CD8-positive, alpha-beta T cell (primary cell): ENCODE measurements at places on chromosomes 12 and 14.

DNA sequence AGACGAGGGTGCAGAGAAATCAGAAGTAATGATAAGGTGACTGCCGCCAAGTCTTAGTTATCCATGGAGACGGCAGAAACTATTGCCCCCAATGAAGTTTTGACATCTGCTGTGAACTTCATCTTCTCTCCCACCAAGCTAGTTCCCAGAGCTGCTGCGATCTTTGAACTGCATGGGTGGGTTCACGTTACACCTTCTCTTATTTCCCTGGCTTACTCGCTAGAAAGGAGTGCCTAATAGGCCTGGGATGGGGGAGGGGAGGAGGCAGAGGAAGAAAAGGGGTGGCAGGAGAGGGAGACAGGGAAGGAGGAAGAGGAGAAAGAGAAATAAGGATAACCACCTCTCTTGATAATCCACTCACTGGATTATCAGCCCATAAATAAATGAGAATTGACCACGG lies 157.1 kb downstream of the NTF3 start:
- DNase-seq, result no peak

GRCh38 chr12:68303850-68304249 lies 28.3 kb downstream of the MDM1 start:
- DNase-seq, result no peak

DNA sequence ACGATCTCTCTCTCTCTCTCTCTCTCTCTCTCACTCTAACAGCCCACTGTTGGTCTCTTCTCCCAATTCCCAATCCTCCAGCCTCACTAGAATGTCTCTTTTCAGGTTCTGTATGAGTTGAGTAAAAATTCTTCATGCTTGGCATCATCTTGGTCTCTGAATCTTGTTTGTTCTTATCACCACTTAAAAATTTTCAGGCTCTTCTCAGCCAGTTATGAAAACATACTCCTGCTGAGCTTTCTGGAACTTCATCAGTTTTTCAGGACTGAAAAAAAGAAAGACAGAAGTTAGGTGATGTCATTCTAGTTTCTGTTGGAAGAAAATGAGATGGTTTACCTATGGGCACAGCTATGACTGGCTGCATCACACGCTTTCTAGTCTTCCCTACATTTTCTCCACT lies 11.5 kb upstream of the IL22 start:
- DNase-seq, result no peak

DNA sequence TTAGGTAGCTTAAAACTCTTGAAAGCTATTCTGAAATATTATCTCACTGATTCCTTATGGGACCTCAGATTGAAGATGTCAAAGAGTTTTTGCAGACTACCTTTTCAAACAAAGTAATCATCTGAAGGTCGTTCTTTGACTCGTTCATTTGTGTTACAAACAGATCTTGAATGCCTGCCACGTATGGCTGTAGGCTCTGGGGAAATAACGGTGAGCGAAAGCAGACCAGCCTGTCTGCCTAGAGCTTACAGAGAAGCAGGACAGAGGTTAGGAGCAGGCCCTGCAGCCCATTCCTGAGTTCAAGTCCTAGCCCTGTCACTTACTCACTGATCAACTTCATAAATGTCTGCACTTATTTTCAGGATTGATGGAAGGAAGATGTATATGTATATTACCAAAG lies 83.6 kb downstream of the FLRT2 start:
- no peak for DNase-seq

- DNase-seq, result no peak
Measured at GRCh38 chr12:28536088-28536487, 345.8 kb downstream of the CCDC91 start.

DNA sequence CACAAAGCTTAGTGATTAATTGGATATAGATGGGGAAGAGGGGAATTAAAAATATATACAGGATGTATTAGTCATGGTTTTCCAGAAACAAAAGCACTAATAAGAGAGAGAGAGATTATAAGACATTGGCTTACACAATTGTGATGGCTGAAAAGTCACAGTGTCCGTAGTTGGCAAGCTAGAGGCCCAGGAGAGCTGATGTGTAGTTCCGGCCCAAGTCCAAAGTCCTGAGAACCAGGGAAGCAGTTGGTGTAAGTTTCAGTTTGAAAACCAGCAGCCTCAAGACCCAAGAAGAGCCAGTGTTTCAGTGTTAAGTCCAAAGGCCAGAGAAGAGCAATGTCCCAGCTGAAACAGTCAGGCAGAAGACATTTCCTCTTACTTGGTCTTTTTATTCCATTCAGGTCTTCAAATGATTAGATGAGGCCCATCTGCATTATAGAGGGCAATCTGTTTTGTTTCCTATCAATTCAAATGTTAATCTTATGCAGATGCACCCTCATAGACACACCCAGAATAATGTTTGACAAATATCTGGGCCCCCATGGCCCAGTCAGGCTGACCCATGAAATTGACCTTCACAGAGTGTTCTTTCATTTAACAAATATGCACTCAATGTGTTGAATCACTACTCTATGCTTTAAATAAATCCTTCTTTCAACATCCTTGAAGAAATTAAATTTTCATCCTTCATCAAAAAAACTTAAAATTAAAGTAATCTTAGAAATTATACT lies 67.2 kb upstream of the DIO2 start:
- DNase-seq, result no peak

GRCh38 chr14:72560331-72560730 lies 333.6 kb downstream of the DPF3 start:
- DNase-seq, result no peak

DNA sequence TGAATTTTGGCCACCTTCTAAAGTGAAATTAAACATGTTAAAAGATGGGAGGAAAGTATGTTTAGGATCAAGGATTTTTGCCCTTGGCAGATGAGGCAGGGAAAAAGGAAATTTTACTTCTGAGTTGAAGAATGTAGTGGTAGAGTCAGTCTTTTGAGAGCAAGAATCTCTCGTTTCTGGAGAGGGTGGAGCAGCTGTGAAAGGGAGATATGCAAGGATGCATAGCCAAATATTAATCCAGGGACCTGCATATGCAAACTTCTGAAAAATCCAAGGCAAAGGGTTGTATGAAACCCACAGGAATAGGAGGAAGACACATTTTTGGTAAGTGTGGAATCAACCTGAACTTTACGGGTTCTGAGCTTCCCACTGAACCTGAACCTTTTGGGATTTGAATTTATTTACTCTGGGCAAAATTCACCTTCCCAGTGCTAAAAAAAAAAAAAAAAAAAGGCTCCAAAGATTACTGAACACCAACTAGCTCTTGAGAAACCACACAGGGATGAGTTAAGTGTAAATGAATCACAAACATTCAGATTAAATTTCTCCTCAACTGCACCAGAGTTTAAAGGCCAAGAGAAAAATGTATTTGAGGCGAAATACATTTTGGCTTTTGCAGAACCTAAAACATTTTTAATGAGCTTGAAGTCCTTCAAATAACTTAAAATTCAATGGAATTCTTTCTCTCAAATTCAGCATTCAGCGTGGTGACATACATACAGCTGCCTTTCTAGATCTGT lies 187.1 kb upstream of the CDKN3 start:
- no peak for DNase-seq

DNA sequence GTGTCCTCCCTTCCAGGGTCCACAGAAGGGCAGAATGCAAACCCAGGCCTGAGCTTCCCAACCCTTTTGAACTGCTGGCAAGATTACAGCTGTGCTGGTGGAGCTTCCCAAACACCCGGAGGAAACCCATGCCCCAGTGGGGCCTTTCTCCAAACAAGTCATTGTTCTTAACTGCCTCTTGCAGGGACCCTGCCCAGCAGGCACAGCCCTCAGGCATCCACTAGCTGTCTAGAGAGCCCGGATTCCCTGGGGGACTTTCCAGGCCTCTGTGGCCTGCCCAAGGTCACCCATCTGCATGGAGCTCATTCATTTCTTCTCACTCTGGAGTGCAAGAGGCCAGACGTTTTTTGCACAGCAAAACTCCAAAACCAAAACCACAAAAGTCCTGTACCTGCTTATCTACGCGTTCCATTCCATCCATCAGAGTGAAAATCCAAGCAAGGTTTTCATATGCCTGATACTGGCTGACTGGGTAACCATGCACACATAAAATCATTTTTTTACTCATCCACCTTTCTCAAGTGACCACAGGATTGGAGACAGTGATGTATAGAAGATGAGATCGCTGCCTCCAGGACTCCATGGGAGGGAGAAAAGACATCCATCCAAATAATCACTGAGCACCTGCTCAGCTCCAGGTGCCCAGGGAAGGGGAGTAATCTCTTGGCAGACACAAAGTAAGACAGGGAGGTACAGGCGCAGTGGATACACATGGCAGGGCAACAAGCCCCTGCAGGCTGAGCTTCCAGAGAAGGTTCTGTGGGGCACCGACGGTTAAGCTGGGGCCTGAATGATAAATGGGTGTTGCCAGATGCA lies 17.2 kb upstream of the BDKRB2 start:
- no peak for DNase-seq

- DNase-seq, result peak; percentile 41
Measured at GRCh38 chr12:5745251-5745888, 199.7 kb downstream of the ANO2 start.

GRCh38 chr14:88998027-88998426 lies 173.6 kb downstream of the TTC8 start:
- DNase-seq, result no peak

GRCh38 chr14:95039993-95040348 lies 117.4 kb downstream of the DICER1 start:
- no peak for DNase-seq
